Pancreas (tissue), 10 donors: ENCODE measurements at places on chromosomes 12 and 14.
A peak's percentile ranks its signal among the peaks of the same experiment; 100 is the strongest.

DNA sequence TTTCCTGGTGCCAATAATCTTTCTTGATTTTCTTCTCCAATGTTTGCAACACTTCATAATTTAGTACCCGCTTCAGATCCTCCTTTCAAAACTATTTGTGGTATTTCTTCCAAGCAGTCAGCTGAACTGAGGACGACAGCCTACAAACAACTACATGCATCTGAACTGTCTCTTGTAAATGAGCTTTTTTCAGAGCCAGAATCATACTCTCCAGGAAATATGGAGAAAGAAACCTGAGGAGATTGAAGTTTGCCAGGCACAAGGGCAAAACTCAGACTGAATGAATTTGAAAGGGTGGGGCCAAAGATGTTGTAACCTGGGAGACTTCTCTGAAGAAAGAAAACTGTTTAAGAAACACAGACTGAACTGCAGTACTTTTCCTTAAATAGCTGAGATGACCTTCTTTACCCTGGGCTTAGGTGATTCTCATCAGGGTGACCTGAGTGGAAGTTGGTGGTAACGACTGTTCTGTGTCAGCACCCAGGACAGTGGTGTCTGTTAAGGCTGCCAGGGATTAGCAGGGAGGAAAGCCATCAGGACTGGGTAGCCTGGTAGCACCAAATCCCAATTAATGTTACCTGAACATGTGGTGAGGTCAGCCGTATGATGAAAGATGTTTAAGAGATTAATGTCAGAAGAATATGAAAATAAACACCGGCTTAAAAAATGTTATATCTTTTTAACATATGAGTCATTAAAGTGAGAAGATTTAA lies 95.0 kb downstream of the TGFB3 start:
- DNase-seq, result no peak

DNA sequence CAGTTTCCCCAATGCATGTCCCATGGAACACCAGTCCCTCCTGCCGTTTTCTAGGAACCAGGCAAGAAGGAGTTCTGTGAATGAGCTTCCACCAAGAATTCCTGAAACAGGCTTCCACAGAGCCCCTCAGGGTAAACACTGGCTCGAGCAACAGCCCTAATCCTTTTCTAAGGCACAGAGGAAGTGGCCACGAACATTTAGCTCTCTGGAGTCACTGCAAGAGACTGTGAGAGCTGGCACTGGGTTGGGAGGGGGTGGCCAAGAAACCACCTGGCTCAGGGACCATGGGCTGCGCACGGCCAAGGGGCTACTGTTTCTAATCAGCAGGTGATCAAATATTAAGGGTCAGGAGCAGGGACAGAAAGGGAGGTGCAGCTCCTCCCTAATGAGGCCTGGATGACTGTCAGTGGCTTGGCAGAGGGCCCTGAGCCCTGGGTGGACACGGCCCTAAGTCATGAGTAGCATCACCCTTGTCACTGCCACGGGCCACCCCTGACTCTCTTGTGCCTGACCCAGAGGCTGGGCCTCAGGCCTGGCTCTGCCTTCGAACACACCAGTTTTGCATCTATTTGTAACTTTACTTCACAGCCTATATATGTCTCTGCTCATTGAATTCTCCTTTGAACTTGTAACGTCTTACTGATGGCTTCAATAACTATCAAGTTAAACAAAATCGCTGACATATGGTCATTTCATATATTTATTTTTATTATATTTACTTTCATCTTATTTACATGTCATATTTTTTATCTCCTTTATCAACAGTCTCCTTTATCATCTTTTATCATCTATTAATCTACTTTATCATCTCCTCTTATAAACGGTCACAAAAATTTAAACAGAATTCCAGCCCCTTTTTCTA lies 154.0 kb downstream of the DICER1 start:
- DNase-seq, result no peak

DNA sequence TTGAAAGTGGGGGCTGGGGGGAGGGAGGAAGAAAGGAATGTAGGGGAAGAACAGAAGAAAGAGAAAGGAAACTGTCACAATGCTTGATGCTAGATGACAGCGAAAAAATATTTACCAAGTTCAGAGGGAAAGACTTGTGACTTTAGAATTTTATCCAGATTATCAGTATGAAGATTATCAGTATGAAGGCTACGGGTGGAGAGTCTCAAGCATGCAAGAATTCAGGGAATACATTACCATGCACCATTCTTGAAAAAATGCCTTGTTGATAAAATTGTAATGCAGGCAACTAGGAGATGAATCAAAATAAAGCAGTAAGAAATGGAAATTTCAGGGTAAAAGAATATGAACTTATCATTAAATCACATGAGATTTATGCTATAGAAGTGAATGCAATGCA lies 376.8 kb downstream of the PCNX1 start:
- no peak for DNase-seq

GRCh38 chr12:92614001-92614400 lies 88.8 kb upstream of the PLEKHG7 start:
- no peak for DNase-seq

GRCh38 chr12:127280393-127281275 lies 986.3 kb upstream of the TMEM132C start:
- peak; percentile 61 for DNase-seq

DNA sequence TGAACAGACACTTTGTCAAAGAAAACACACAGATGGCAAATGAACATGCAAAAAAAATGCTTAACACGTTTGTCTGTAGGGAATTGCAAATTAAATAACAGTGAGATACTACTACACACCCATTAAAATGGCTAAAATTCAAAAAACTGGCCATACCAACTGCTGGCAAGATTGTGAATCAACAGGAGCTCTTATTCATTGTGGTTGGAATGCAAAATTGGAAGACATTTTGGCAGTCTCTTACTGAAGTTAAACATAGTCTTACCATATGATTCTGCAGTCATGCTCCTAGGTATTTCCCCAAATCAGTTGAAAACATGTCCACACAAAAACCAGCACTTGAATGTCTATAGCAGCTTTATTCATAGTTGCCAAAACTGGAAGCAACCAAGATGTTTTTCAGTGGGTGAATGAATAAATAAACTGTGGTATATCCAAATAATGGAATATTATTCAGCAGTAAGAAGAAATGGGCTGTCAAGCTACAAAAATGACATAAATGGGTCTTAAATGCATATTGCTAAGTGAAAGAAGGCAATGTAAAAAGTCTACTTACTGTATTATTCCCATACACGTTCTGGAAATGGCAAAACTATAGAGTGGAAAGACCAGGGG lies 91.4 kb downstream of the PLEKHA5 start:
- DNase-seq, result no peak
